ENCODE measurements at places on chromosomes 2 and 18. TPM values are rescaled to one million over a fixed set of nuclear protein-coding genes. Genes with fewer than 3 reads are reported as not detected.

DNA sequence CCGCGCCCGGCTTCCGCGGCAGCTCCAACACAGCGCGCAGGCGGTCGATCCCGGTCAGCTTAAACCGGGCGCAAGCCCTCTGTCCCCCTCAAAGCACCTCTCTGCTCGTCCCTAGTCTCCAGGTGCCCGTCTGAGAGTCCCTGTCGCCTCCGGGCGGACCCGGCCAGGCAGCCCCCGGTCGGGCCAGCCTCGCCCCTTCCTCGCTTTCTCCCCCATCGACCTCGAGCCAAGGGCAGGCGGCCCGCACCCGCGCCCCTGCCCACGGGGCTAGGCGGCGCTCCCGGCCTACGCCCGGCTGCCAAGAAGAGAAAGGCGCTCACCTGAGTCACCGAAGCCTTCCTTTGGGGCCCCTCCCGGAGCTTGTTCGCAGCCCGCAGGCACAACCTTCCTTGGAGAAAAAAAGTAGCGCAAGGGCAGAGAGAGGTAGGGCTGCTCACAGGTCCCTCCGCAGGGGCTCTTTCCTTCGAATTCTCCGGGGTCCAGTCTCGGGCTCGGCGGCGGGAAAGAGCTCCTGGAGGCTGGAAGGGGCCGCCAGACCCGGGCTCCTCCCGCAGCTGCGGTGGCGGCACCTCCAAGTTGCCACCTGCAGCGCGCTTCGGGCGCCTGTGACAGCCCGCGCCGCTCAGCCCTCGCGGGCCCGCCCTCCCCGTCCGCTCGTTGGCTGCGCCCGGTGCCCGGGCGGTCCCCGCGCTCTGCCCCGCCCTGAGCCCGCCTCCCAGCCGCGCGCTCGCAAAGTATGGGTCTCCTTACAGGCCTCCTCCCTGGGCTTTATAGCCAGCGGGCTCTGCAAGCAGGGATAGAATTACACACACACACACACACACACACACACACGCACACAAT, 86.5 kb upstream of the EPB41L3 start:
- DNase-seq = no peak

TSHZ1 gene
- total RNA-seq = 2.2 TPM

DNA sequence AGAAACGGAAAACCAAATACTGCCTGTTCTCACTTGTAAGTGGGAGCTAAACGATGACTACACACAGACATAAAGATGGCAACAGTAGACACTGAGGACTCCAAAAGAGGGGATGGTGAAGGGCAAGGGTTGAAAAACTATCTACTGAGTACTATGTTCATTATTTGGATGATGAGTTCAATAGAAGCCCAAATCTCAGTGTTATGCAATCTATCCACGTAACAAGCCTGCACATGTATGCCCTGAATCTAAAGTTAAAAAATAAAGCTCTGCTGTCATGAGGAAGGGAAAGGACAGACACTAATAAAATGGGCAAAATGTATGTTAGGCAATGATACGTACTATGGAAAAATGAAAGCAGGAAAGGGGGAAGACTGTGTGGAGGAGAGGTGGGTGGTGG, 376.0 kb downstream of the TGIF1 start:
- DNase-seq = no peak

DNA sequence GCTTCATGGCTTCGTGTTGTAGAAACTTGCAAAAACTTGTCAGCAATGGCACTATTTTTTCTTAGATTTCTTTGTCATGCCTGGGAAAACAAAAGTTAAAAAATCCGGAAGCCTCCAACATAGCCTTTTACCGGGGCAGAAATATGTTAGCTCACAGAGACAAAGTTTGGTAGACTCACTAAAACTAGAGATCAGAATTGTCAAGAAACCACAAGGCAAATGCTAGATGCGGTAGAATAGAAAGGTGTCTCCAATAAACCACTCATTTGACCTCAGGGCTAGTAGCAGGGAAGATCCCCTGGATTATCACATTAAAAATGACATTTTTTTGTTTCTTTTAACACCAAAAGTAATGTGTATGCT, 405 bp downstream of the CASP10 start:
- DNase-seq = no peak

GRCh38 chr2:171141320-171141719, 19.4 kb downstream of the TLK1 start:
- DNase-seq = no peak

DNA sequence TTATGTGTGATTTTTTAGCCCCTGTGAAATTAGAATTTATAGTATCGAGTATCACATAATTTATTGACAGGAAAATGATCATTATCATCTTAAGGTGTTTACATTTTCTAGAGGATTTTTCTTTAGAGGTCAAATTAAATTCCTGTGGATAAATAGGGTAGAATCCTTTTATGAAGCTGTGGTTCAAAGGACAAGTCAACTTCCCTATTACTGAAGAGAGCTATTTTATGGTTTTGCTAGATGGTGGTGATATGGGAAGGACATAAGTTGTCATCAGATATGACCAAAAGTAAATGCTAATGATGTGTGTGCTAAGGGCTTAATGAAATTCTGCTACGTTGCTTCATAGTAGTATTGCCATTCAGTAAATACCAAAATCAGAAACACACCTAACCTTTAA, 80.1 kb downstream of the EML4 start:
- no peak for DNase-seq

PDE1A gene
- total RNA-seq = 1.4 TPM

LYPD1 gene
- 28.6 TPM for total RNA-seq

BBS5 gene
- total RNA-seq = 2.0 TPM

DNA sequence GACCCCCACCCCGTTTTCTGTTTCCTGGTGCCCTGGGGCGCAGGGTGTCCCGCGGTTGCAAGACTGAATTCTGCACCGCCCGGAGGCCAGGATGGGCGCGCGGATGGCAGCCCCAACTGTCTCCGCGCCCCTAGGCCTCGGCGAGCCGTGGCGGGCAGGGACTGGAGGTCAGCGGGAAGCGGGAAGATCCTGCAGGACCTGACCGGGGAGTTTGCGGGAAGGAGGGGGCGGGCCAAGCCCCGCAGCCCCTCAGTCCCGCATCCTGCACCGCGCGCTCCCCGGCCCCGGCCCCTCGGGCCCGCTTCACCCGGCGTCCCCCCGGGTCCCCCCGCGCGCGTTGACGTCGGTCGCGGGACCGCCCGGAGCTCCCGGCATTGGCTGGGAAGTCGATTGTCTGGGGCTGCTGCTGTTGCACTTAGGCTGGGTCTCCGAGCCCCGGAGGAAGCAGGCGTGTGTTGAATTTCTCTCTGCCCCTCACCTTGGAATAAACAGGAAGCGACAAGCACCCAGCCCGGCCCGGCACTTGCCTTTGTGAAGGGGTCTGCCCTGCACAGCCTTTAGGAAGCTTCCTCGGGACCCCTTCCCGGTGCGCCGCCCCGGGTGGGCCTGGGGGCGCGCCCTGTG, at the start of gene LDLRAD4:
TSS of gene LDLRAD4 (plus strand) at position 393 of the 624 bp plus-strand sequence.
- DNase-seq = no peak

- DNase-seq = no peak
These were observed 1.7 kb downstream of the TRIP12 start for GRCh38 chr2:229920011-229920641.

- no peak for DNase-seq
These were observed 216.7 kb upstream of the STON1 start for GRCh38 chr2:48313036-48313877.

GRCh38 chr2:238988105-238988504, 140.2 kb downstream of the TWIST2 start:
- DNase-seq = no peak

- no peak for DNase-seq
These were observed 76.6 kb upstream of the BZW1 start for GRCh38 chr2:200735061-200735460.

IL1B gene
- not detected for total RNA-seq
